ENCODE measurements at places on chromosomes 16 and 17.
A peak's percentile ranks its signal among the peaks of the same experiment; 100 is the strongest.

DNA sequence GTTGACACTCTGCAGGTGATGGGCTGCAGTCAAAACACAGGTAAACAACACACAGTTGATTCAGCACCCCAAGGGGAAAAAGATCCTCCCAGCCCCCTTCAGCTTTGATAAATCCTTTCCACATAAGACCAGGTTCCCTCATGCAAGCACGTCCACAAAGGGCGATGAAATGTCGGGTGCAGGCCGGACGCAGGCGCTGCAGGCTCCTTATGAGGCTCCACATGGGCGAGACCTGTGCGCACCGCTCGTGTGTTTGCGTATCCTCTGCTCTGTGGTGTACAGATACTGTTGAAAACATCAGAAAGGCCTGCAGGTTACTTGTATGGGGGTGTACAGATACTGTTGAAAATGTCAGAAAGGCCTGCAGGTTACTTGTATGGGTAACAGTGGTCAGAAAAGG, 14.4 kb upstream of the ZNF750 start:
- DNase-seq = no peak

DNA sequence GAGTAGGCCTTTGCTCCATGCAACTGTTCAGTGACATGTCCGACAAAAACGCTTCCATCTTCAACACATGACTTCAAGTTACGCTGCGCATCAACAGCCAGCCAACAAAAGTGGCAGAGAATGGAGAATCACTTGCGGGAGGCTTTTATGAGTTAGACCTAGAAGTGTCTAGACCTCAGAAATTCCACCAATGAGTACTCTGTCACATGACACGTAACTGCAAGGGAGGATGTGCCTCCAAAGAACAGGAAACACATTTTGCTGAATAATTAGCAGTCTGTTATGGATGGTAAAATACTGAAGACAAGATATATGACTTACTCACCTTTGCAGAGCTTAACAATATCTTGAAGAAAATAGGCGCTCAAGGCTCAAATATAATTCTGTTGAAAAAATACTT, 62.1 kb downstream of the MYO1D start:
- DNase-seq = no peak

DNA sequence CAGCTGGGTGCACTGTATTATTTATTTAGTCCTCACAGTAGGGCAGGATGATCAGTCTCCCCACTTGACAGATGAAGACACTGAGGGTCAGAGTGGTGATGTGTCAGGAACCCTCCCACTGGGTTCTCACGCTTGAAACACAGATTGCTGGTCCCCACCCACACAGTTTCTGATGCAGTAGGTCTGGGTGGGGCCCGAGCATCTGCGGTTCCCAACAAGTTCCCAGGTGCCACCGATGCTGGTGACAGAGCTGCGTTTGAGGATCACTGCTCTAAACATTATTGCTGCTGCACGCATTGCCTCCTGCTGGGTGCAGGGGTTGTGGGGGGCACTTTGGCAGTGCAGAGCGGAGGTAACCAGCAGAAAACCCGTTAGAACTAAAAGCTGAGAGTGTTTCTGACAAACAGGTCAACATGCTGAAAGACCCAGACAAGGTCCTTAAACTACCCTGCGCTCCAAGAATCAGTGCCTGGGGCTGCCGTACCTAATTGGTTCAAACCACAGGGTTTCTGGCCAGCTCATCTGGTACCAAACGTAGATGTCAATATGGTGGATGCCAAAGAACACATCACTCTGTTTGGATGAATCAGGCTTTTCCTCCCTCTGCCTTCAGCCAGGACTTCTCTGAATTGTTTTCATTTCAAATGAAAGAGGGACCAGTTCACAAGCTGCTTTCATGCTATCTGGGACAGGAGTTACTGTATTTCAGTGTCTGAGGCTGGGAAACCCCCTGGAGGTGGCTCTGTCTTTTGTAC, 76.0 kb downstream of the ABCC1 start:
- peak; percentile 66 for DNase-seq

- no peak for DNase-seq
Observed at GRCh38 chr16:49610983-49611382, 237.4 kb downstream of the C16orf78 start.

GRCh38 chr17:34658811-34659560, 79.6 kb downstream of the TMEM132E start:
- DNase-seq = no peak

DNA sequence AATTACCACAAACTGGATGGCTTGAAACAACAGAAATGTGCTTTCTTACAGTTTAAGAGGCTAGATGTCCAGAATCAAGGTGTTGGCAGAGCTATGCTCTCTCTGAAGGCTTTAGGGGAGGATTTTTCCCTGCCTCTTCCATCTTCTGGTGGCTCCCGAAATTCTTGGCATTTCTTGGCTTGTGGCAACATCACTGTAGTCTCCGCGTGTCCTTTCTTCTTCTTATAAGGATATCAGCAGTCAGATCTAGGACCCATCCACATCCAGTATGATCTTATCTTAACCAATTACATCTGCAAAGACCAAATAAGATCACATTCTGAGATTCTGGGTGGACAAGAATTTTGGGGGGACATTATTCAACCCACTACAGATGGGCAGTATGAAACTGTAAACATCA, 119.2 kb upstream of the PMFBP1 start:
- no peak for DNase-seq

GRCh38 chr16:565419-566330, 1.1 kb upstream of the NHLRC4 start:
- no peak for DNase-seq

Measured in CD4-positive, alpha-beta T cell treated with Interleukin-17A for 1 hour (primary cell).